ENCODE measurements at places on chromosomes 12 and 14.

DNA sequence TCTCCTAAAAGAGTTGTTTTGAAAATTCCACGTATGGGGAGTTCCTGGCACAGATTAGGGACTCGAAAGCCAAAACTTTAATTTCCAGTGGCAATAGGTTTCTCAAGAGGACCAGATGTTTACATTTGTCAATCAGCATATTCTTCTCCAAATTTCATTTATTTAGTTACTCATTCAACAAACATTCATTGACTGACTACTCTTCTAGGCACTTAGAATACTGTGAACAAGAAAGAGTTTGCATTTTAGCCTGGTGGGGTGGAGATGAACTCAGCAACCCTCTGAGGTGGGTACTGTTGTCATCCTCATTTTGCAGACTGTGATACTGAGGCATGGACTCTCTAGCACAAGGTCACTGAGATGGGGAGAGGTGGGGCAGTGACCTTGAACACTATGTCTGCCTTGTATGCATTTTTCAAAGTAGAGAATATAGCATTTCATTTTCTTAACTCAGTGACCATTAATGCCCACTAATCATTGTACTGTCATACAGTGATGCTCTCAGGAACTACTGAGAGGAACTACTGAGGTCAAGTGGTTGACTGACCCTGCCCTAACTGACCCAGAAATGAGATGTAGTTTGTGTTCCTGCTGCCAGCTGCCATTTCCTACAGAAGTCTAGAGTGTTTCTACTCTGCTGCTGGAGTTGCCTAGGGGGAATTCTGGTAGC, 2.2 kb downstream of the L3HYPDH start:
- DNase-seq = no peak

DNA sequence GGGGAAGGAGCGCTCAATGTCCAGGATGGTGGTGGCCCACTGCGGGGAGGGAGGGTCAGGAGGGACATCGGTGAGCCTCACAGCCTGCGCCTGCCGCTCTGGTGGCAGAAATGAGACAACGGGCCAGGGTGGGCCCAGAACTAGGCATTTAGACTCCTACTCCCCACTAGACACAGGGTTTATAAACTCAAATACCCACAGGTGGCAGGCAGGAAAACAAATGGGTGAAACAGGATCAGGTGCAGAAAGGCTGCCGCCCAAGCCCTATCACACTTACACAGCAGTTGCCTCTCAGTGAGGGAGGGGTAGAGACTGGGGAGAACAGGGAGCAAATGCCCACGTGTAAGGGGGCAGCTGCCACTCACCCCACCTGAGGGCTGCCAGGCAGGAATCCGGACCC, 46.4 kb downstream of the TRPV4 start:
- DNase-seq = no peak

DNA sequence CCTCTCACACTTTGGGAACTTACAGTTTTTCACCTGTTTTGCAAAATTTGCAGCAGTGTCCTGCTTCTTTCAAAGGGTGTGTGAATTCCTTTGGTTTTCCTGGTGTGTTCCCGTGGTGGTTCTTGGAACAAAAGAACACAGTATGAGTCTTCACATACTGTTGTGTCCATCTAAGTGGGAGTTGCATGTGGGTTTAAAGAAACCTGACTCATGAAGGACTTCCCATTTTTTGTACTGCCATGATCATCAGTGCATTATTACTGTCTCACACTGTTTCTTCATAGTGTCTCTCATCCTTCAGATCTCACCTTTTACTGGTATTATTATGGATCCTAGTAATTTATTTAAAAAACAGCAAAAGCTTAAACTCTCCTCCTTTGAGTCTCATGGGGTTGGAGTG, 3.8 kb upstream of the GZMH start:
- DNase-seq = no peak

DNA sequence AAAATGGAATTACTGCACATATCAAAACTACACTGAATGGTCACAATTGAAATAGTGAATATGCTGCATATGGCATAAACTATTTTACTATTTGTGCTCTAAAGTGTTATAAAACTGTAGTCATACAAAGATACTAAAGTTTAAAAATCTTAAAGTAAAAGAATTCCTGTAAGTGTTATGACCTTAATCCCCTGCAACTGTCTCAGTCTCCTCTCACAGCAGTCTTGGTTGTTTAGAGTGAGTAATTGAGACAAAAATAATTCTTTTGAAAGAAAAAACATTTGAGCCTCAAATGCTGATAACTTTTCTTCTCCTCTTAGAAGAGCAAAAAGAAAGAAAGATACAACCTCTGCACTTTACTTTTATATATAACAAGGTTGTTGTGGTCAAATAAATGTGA, 99.9 kb downstream of the SYT1 start:
- no peak for DNase-seq

DNA sequence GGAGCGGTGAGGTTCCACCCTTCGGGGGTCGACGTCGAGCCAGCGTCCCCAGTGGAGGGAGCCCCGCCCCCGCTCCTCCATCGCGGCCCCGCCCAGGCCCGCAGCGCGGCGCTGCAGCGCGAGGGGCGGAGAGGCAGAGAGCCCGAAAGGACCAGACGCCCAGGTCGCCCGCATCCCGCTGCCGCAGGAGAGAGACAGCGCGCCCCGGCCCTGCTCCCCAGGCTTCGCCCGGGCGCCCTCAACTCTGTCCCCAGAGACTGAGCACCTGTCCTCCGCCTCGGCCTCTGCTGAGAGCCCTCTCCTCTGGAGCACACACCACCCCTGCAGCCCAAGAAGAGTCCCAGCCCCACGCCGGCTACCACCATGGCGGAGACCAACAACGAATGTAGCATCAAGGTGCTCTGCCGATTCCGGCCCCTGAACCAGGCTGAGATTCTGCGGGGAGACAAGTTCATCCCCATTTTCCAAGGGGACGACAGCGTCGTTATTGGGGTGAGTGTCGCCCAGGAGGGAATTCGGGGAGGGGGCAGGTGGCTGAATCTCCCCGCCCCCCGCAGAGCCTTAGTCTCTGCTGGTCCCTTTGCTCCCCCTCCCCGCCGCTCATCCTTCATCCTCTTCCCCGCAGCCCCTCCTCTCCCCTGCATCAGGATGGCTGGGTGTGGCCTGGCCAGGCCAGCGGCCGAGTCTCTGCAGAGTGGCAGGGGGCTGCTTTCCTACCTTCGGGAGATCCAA, at the start of gene KIF5A:
TSS of gene KIF5A (plus strand) at position 136 of the 732 bp plus-strand sequence. CDS start at position 364, 228 bp downstream.
- DNase-seq = peak; percentile 54

GRCh38 chr14:96502621-96503305, 581 bp downstream of the PAPOLA start:
- DNase-seq = peak; percentile 24

DNA sequence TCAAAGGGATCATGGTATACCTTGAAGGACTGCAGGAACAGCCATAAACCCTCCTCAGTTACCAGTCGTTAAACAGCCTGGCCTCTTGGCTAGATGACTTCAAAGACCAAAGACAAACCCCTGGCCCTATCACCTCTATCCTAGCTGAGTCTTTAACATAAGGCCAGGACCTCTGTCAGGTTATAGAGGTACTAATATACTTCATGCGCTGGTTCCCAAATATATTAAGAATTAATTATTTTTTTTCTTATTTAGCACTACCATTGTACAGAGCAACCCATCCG, 459.8 kb downstream of the RAD51B start:
- DNase-seq = no peak
